ENCODE measurements at places on chromosomes 6 and 20.

DNA sequence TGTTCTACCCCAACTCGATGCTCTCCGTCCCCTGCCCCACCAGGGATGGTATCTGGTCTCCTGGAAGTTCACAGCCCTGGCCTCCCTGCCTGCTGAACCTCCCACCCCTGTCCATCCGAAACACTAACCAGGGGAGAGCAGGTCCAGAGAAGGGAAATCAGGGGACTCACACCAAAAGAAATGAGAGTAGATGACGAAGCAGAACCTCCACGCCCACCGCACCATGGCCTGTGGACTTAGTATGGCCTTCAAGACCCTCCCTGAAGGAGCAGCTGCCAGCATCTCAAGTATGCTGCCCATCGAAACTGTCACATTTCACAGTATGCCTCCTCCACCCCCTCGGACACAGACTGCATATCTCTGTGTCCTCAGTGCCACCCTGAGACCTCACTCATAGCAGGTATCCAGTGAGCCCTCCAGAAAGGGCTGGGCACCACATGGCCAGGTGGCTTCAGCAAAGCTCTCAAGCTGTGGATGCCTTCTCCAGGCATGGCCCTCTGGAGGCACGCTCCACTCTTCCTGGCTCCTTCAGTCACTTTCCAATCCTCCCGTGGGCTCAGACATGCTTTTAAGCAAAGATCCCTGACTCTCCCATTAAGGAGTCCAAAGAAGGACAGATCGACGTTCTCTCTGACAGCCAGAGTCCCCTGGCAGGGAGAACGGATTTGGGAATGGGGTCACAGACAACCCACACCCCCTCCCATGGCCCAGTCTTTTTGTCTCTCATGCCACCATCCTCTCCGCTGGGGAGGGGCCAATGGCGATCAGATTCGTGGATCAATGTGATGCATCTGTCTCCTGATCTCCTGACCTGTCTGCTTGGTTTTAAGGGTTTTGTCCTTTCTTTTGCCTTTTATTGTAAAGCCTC lies 158.4 kb downstream of the ANKRD60 start:
- no peak for DNase-seq

- DNase-seq, result no peak
Observed at GRCh38 chr6:73088138-73088813, 137.0 kb downstream of the KHDC1L start.

- no peak for DNase-seq
Observed at GRCh38 chr20:34948030-34948429, 7.6 kb downstream of the GSS start.

DNA sequence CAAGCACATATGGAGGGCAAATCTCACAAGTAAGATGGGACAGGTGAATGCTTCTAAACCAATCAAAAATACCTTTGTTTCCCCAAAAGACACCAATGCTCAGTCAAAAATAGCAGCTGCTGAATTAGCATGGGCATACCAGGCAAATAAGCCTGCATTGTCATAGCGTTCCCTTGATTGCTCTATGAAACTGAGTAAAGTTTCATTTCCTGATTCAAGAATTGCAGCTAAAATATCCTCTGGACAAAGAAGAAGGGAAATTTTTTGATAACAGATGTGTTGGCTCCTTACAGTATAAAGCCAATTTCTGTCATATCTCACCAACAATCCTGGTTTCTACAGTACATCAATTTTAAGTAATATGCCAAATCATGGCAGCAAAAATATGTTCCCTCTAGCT lies 3.3 kb upstream of the TMEM14A start:
- DNase-seq, result peak; percentile 34

- no peak for DNase-seq
Observed at GRCh38 chr6:38261626-38262025, 378.1 kb downstream of the BTBD9 start.

- DNase-seq, result no peak
Observed at GRCh38 chr6:49776444-49776843, 10.6 kb downstream of the PGK2 start.

DNA sequence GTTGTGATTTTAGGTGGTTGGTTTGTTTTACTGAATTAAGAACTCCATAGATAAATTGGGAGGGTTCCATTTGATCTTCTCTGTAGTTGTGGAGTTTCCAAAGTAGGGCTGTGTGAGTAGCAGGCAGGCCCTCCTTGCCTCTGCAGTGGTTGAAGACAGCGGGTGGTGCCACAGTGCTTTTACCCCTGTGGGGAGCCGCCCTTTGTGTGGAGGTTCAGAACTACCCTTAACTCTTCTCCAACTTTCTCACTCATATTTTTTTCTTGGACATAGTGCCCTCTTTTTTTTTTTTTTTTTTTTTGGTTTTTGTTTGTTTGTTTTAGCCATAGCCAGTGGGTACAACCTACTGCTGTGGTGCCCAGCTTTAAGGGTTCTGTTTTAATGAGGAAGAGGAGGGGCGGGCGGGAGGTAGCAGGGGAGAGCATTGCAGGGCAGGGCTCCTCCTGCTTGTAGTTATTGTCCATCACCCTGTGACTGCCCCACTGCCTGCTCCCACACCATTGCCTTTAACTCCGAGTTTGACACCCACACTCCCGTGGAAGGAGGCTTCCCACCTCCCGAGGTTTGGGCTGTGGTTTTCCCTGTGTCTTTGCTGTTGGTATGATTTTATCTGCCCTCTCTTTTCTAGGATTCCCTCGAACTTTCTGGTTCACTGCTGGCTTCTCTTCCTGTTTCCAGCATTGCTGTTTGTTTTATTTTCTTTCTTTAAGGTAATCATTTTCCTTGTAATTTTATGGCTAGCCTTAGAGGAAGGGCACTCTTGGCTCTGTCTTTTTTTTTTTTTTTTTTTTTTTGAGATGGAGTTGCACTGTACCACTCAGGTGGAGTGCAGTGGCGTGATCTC lies 50.7 kb downstream of the TIAM2 start:
- DNase-seq, result no peak

- DNase-seq, result no peak
Observed at GRCh38 chr20:63873477-63873971, 8.5 kb downstream of the TPD52L2 start.

GRCh38 chr6:28597217-28597835 lies 71.6 kb downstream of the GPX5 start:
- DNase-seq, result no peak

DNA sequence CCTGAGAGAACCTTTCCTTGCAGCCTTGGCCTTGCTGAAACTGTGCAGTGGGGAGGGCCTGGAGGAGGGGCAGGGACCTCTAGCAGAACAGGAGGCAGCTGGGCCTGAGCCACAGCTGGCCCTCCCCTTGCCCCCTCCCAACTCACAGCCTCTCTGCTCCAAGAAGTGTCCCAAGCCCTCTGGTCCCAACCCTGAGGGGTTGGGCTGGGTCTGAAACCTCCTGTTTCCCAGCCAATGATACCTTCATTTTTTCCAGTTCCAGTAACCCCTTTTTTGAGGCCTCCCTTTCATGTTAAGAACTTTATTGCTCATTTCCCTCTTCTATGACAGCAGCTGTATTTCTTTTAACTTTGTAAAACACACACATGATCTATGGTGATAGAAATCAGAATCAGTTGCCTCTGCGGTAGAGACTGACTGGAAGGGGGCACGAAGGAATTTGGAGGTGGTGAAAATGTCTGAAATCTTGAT lies 17.9 kb upstream of the ARMC12 start:
- DNase-seq, result peak; percentile 64

- no peak for DNase-seq
Observed at GRCh38 chr6:94623586-94623985, 953.7 kb upstream of the MANEA start.

GRCh38 chr6:11428371-11428770 lies 109.2 kb upstream of the TMEM170B start:
- no peak for DNase-seq

- DNase-seq, result no peak
Observed at GRCh38 chr6:143539734-143540133, 28.2 kb upstream of the FUCA2 start.

DNA sequence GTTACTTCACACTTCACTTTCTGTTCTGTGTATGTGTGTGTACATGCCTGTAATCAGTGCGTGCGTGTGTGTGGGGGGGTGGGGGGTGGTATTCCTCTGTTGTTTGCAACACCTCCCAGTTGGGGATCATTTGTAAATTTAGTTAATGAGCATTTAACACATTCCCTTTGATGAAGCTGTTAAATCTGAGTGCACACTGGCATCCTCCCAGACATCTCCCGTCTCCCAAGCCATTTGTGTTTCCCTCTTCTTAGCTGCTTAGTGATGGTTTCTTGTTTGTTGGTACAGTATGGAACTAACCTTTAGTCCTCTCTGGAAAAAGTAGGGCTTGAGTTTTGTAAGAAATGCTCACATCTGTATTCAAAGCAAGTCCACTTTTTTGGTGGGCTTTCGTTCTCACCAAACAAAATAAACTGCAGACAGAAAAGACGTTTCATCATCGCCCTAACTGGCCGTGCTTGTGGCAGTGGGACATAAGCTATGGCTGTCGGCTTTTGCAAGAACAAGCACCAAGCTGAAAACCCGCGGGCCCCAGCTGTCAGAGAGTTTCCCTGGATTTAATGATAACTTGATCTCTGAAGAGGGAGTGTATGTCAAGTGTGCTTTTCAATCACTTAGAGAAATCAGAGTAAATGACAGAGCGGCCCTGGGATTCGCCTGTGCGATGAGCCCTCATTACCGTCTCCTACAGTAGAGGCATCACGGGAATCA lies 54.9 kb upstream of the SASH1 start:
- DNase-seq, result no peak

GRCh38 chr6:3294921-3295871 lies 36.4 kb downstream of the PSMG4 start:
- no peak for DNase-seq

- no peak for DNase-seq
Observed at GRCh38 chr20:9581509-9581908, 67.1 kb downstream of the LAMP5 start.

- DNase-seq, result no peak
Observed at GRCh38 chr20:48350313-48350988, 477.3 kb downstream of the PREX1 start.

DNA sequence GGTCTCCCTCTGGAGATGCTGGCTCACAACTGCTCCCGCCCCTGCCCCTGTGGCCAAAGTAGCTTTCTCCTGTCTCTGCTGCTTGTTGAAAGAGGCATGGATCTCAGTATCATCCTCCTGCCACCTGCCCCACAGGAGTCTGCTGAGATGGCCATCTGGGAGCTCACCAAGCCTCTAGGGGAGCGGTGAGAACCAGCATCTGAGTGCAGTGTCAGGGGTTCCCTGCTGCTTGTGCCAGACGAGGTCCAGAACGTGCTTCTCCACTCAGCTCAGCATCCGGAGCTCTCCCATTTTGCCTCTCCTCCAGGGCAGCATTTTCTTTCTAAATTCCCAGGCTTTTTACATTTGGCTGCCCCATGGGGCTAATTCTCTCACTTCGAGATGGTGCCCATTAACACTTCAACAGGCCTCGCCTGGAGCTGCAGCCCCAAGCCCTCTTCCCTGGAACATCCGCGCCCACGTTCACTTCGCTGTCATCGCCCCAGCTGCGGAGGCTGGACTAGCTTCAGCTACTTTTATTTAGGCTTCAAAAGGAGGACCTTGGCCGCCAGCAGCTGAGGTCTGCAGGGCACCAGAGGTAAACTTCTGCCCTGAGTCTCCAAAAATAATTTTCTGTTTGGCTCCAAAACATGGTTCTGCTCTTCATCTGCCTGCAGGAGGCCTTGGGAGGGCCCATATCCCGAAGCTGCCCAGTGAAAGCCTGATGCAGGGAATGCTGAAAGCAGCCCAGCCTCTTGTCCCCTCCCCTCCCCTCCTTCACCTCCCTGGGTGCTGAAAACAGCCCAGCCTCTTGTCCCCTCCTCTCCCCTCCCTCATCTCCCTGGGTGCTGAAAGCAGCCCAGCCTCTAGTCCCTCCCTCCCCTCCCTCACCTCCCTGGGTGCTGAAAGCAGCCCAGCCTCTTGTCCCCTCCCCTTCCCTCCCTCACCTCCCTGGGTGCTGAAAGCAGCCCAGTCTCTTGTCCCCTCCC lies 25.2 kb upstream of the MLN start:
- no peak for DNase-seq

DNA sequence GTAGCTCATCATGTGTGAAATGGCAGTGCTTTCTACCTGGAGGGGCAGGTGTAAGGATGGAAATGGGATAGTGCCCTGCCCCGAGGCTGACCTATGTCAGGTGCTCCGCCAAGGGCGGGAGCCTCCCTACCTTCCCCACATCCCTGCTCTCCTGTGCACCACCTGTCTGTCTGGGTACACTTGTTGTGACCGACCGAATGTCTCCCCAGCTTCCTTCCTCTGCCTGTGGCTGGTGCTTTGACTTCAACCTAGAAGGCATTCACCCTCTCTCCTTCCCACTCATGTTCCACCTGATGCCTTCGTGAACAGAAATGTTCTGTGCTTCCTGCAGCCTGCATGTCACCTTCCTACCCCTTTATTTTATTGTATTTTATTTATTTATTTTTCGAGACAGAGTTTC lies 114.8 kb downstream of the SCML4 start:
- no peak for DNase-seq

DNA sequence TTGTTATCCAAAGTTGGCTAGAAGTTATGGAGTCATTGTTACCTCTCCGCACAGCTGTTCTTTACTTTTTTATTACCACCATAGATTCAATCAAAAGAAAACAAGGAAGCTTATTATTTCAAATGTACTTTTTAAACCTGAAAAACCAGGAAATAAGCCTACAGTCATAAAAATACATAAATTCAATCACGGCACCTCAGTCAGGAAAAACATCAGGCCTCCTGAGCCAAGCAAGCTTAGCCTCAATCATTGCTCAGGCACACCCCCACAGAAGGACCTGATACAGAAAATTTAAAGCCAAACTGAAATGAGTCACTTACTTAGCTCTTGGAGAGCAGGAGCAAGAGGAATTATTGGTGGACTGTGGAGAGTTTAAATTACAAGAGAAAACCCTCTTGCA lies 44.3 kb downstream of the MARCKS start:
- DNase-seq, result no peak

GRCh38 chr6:41050536-41050935 lies 2.5 kb upstream of the APOBEC2 start:
- no peak for DNase-seq

DNA sequence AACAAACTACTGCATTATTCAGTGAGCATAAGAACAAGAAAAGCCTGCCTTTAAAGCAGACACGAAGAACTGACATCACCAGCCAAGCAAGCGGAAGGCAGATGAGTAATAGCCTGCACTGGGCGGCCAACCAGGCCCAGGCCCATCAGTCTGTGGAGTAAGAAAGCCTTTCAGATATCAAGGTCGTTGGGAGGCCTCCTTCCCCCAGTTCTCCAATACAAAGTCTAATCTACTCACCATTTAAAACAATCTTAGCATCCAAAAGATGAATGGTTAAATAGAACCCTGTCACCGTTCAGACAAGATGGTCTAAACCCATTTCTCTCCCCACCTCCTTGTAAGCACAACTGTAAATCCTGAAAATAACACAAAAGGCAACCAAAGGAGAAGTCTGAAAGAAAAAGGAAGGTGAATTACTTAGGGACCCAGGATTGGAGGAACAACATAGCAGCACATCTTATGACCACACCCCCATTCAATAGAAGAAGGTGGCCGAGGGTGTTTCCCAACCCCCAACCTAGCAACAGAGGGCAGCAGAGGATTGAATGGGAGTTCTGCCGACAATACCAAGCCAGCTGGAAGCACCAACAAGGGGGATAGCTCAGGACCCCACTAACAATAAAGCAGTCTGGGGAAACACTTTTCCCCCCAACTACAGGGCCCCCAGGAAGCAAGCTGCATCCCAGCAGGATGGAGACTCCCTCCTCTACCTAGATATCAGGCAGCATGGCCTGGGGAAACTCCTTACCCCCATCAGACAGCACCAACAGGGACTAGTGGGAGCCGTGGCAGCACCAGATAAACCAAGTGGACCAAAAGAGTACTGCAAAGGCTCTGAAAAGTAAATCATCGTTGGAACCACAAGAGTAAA lies 67.9 kb downstream of the ZHX3 start:
- DNase-seq, result peak; percentile 40

- no peak for DNase-seq
Observed at GRCh38 chr6:49430187-49430586, 32.9 kb downstream of the MMUT start.

All from GM13976 (cell line).